ENCODE measurements at places on chromosomes 6 and 20.

DNA sequence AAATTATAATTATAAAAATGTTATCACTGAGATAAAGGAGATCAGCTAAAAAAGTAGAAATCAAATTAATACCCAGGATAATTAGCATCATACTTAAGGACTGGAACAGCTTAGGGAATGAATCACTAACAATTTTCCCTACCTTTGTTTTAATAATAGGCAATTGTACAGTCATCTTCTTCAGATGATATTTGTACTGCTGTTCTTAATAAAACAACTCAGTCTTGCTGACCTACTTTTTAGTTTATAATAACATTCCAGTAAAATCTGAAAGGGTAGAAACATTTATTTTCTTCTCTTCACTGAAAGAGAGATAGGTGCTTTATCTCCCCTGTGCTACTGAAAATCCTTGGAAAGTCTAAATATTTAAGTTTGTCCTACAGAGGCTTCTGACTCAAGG is 271.2 kb upstream of the THEMIS start:
- no peak for DNase-seq

DNA sequence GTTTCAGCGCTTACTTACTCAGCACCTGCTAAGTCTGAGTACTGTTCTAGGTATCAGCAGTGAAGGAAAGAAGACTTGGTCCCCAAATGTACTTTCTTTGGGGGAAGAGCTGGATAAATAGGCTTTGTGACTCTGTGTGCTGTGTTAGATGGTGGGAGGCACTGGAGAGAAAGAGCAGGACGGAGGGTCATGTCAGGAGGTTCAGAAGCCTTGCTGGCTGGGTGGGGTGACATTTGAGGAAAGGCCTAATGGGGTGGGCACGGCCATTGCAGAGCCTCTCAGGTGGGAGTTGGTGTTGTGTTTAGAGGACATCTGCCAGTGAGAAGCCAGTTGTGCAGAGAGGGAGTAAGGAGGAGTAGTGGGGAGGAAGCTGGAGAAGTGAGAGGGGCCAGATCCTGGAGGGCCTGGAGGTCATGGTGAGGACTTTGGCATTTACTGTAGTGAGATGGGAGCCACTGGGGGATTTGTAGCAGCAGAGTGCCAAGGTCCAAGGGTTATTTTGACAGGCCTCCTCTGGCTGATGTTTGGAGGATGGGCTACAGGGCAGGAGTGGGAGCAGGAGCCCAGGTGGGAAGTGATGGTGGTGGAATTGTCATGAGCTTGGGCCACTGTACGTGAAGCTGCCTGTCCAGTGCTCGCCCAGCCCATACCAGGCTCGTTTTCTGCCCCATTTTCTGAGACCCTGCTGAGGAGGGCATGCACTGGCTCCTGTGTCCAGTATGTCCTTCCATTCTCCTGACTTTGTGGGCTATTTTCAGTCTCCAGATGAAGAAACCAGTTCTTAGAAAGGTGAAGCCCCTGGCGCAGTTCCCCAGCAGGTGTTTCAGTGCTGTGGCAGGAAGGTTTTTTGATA is 886 bp downstream of the SDCBP2 start:
- no peak for DNase-seq

DNA sequence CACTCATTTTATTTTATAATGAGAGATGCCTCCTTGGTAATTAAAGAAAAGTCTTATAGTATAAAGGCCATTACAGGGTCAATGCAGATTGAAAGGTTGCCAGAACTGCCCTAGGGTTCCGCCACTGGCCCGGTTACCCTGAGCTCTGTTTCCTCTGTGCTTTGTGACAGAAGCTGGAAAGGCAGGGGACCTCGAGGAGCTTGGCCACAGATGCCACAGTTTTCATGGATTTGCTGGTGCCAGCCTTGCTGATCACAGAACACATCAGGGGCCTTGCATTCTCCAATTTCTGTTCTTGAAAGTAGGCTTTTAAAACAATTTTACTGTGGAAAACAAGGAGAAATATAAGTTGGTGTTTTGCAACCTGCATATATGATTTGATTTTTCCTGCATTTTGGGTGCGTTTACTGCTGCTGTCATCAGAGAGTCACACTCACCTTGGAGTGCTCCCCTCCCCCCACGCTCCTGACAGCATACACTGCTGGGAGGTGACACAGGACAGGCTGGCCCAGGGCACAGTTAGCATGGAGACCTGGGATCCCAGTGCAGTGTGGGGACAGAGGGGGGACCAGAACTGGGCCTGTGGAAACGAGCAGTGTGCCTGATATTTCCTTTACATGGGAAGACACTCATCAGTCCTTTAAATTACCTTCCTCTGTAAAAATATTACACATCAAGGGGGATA is 142.8 kb downstream of the CFAP61 start:
- no peak for DNase-seq

- no peak for DNase-seq
These were observed 97.7 kb downstream of the SYCP2 start for GRCh38 chr20:59835448-59836395.

- DNase-seq: no peak
These were observed 14.3 kb upstream of the LAMP5 start for GRCh38 chr20:9500121-9500520.

DNA sequence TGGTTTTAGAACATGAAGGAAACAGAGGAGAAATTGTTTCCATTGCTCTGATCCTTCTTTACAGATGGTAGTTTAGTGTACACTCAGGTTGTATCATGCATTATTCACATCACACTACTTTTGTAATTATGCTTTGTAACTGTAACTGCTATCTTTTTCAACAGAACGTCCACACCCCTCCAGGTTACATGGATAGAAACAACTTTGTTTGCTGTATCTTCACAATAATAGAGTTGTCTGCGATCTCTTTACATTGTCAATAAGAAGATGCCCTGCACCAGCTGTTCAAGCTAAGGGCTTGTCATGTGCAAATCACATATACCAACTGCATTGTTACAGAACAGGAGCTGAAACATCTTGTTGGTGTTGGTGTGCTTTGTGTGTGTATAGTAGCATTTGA is 67.9 kb upstream of the MAP7 start:
- no peak for DNase-seq

DNA sequence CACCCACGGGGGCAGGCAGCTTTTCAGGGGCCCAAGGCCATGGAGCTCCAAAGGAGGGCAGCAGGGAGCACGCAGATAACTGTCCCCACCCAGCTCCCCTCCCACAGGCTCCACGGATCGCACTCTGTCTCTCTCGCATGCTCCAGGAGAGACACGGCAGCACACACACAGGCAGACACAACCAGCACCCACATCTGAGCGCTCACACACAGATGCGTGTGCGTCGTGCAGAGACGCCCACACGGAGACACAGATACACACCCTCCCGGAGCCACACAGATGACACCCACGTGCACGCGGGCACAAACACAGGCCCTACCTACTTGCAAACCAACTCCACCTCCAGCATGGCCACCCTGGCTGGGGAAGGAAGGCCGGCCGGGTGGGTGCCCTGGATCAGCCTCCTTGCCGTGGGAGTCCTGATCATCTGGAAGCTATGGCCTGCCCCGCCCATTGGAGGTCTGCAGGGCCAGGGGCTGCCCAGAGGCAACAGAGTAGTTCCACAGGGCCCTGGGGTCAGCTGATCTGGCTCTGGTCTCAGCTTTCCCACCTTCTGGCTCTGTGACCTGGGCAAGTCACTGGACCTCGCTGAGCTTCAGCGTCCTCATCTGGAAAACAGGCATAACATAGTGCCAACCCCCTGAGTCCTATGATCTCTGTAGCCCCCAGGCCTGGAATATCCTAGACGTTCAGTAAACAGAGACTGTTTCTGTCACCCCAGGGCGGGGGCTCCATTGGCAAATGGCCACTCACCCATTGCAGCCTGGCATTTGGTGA is 31.5 kb downstream of the AAR2 start:
- DNase-seq: no peak

GRCh38 chr20:1225263-1225782 is 521 bp upstream of the RAD21L1 start:
- DNase-seq: no peak

DNA sequence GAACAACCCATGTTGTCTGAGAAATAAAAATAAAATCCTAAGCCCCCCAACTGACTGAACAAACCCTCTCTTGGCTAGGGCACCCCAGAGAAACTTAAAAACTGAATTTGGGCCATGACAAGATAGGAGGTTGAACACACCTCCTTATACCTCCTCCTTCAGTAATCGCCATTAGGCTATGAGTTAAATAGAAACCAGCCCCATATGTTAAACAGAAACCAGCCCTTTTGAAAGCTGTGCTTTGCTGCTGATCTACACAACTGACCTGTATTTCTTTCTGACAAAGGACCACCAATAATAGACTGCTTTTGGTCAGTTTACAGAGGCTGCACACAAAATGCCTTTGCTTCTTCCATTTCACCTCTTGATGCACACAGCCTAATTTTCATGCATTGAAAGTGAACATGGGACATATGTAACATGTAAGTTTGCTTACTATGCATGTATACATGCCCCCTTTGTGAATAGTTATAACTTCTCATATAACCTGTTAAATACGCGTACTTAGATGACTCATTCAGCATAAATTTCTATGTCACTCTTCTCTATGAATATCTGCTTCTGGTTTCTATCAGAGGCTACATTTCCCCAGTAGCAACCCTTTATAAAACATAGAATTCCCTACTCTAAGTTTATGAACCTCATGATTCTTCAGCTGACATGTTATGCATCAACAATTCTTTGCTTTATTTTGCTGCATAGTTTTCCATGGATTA is 462.9 kb downstream of the COL12A1 start:
- DNase-seq: no peak

DNA sequence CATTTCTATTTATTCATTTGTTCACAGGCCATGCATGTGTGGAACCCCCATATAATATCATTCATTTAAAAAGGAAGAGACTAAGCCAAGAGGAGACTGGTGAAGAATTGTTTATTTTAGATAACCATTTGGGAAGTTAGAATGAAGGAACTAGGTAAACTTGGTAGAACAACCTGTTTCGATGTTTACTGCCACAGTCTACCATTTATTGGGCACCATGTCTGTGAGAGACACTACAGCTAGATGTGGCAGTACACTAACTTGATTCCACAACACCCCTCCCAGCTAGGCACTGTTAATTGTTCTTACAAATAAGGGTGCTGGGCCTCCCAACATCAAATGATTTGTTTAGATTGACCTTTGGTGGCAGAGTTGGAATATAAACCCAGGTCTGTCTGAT is 592.4 kb downstream of the EPM2A start:
- no peak for DNase-seq

DNA sequence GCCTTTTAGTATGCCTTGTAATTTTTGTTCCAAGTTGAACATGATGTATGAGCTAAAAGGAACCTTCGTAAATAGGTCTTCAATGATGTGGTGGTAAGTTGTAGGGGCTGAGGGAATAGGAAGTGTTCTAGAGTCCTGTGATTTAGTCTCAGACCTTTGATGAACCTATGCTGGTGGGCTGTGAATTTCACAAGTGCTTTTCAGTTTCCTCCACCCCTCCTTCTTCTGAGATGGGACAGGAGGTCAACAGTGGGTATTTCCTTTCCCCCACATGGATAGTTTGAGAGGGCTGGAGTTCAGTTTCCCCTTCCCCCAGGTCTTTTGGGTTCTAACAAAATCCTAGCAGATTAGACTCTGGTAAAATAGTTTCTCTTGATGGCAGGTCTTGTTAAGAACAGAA is 121.0 kb upstream of the ATXN1 start:
- no peak for DNase-seq

- no peak for DNase-seq
These were observed 918 bp upstream of the TRIM38 start for GRCh38 chr6:25961619-25962148.

GRCh38 chr6:87907521-87907920 is 140.1 kb upstream of the SPACA1 start:
- no peak for DNase-seq

- no peak for DNase-seq
These were observed 22.3 kb upstream of the THEMIS start for GRCh38 chr6:127923135-127923534.

- no peak for DNase-seq
These were observed 53.0 kb upstream of the NOP56 start for GRCh38 chr20:2599288-2600006.

GRCh38 chr20:48052475-48052835 is 267.2 kb upstream of the SULF2 start:
- DNase-seq: no peak

DNA sequence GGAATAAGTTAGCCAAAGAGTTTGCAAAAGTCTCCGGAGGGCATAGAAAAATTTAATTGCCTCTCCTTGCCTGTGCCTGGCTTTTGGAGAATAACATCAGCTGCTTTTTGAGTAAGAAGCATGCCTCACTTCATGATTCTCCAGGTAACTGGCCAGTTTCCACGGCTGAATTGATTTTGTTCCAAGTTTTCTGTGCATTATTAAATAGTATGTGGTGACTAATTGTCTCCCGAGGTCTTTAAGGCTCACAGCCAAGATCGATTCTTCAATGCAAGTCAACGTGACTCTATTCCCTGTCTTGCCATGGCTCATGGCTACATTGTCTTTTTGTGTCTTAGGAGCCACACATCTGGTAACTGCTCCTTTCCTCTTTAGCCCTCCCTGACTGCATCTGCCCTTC is 54.2 kb downstream of the CNR1 start:
- no peak for DNase-seq

GRCh38 chr6:147126618-147127022 is 77.6 kb upstream of the STXBP5 start:
- DNase-seq: no peak

DNA sequence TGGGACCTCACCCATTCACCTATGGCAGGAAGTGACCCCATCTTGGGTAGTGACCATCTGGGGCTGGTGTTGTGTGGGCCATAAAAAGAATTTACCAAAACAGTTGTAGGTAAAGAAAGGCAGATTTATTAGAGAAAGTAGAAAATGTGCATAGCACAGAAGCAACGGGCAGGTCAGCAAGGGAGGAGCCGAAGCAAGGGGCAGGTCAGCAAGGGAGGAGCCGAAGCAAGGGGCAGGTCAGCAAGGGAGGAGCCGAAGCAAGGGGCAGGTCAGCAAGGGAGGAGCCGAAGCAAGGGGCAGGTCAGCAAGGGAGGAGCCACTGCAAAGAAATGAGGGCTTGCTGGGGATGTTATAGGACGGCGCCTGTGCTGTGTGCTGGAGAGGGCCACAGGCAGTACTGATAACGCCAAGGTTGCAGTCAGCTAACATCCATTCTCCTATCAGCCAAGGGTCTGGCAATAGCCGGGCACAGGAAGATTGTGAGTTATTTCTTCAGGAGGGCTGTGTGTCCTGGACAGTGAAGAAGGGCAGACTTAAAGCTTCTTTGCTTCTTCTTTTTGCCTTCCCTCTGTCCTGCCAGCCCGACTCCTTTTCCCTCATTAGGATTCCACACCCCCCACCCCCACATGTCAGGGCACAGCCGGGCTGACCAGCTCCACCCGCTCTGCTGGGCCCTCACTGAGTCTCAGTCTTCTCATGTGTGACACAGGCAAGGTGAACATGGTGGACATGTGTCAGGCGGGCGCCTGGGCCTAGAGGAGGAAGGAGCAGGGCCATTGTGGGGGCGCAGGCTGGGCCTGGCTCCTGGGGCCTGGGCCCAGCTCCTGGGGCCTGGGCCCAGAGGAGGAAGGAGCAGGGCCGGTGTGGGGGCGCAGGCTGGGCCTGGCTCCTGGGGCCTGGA is 31.6 kb upstream of the CHRNA4 start:
- DNase-seq: no peak

- no peak for DNase-seq
These were observed at the start of gene SMOC2 for GRCh38 chr6:168440520-168441433. Gene SMOC2 (plus strand): TSS chr6:168441184. CDS start chr6:168441371, 187 bp downstream.

- no peak for DNase-seq
These were observed 34.7 kb downstream of the PLEKHG1 start for GRCh38 chr6:150634176-150634963.

GRCh38 chr6:157974341-157974894 is 7.2 kb upstream of the SYNJ2 start:
- no peak for DNase-seq

All from stimulated activated CD4-positive, alpha-beta T cell treated with anti-CD3 and anti-CD28 coated beads, Interleukin-4, amount 100 ng/mL, for 4 hours (primary cell).